ENCODE measurements at places on chromosomes 2 and 18.
A peak's percentile ranks its signal among the peaks of the same experiment; 100 is the strongest.

DNA sequence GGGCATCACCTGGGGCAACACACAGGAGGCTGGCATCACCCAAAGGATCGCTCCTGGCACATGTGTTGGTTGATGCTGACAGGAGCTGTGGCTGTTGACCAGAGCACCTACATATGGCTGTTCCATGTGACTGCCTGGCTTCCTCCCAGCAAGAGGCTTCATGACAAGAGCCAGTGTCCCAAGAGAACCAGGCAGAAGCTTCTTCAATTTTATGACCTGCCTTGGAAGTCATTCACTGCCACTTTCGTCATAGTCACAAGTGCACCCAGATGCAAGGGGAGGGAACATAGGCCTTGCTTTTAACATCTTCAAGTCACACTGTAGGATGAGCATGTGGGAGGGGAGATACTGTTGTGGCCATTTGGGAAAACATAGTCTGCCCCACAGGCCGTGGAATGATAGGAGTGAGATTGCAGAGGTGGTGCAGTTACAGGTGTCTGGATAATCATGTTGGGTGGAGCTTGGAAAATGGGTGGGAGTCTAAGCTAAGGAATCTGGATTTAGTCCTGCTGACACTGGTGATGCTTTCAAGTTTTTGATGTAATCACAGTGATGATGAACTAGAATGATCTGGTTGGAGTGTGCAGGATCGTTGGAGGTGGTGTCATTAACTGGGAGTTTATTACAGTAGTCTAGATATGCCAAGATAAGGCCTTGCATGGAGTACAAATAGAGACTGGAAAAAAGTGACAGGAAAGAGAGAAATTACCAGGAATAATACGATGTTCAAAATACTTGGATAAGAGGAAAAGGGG lies 107.0 kb downstream of the RAPGEF4 start:
- DNase-seq = no peak

DNA sequence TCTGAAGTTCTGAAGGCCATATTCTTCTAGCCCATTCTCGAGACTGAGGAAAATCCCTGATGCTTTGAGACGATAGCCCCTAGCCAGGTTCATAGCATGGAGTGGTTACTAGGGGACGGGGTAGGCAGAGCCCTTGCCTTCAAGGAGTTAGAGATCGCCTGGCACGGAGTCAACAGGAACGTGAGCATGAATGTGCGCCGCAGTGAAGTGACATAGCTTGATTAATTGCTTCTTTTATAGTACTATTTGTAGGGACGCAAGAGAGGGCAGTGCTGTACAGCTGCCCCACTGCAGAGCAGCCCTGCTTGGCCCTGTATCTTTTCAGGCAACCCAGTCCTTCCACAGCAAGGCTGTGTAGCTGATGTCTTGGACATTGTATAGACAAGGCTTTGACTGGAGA lies 26.2 kb downstream of the HRH4 start:
- no peak for DNase-seq

- no peak for DNase-seq
Measured at GRCh38 chr2:126843081-126843480, 55.6 kb upstream of the TEX51 start.

DNA sequence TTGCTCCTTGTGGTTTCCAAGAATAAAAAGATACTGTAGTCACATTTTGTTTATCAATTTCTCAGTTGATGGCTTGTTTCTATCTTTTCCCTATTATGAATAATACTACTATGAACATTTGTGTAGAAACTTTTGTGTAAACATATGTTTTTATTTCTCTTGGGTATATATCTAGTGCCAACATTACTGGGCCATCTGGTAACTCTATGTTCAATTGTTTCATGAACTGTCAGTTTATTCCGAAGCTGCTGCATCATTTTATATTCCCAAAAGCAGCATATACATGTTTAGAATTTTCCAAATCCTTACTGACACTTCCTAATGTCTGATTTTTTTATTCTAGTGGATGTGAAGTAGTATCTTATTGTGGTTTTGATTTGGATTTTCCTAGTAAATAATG lies 737.6 kb upstream of the TMEFF2 start:
- no peak for DNase-seq

DNA sequence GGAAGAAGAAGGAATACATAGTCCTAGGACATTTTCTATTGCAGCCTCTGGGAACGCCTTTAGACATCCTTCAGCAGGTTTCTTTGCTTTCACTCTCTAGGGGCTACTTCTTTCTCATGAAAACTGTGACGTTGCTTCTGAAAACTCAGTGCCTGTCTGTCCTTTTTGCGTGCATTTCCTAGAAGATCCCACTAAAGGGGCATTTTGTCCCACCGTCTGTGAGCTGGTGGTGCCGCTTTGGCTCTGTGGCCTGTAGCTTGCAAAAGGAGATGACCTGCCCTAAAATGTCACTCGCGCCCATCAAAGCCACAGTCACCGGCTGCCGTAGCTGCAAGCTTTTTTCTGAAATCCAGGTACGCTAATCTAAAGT lies 579 bp downstream of the STAT4 start:
- no peak for DNase-seq

- peak; percentile 78 for DNase-seq
Measured at GRCh38 chr2:48471048-48471474, 58.9 kb upstream of the STON1 start.

GRCh38 chr2:129276978-129277584 lies 702.4 kb upstream of the RAB6C start:
- DNase-seq = no peak

GRCh38 chr2:163348857-163349380 lies 386.9 kb downstream of the FIGN start:
- DNase-seq = peak; percentile 90

- peak; percentile 59 for DNase-seq
Measured at GRCh38 chr2:73050121-73050545, 21.4 kb downstream of the SFXN5 start.

GRCh38 chr2:157898591-157898996 lies 22.5 kb upstream of the ACVR1 start:
- DNase-seq = peak; percentile 80

- DNase-seq = no peak
Measured at GRCh38 chr2:201248288-201248844, 12.0 kb upstream of the CASP8 start.

GRCh38 chr2:63814114-63814513 lies 27.6 kb upstream of the UGP2 start:
- DNase-seq = peak; percentile 67

GRCh38 chr2:140718999-140719398 lies 1411.8 kb downstream of the LRP1B start:
- no peak for DNase-seq

DNA sequence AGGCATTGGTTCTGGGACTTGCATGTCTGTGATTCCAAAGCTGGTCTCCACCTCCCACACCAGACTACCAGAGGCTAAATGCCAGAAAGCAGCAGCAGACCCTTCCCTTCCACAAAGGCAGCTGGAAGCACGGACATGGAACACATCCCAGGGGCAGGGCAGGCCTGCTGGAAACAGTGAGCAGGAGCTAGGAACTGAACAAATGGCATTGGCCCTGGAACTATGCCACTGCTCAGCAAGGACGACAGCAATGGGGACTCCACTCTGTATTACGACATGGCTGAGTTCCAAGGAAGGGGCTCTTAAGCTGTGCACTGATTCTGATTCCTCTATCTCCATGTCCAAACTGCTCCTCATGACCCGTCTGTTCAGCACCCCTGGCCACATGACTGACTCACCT lies 77.8 kb upstream of the TFCP2L1 start:
- no peak for DNase-seq

GRCh38 chr18:51266773-51267172 lies 69.3 kb upstream of the MEX3C start:
- no peak for DNase-seq

DNA sequence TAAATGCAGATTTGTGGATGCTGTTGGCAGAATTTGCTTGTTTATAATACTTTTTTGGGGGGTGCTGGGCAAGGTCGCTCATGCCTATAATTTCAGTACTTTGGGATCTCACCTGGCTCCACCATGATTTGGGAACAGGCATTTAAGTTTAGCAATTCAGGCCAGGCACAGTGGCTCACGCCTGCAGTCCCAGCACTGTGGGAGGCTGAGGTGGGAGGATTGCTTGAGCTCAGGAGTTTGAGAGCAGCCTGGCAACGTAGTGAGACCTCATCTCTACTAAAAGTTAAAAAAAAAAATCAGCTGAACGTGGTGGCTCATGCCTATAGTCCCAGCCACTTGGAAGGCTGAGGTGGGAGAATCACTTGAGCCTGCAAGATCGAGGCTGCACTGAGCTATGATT lies 20.7 kb downstream of the TANC1 start:
- no peak for DNase-seq

GRCh38 chr2:72920318-72921087 lies 3.2 kb downstream of the EMX1 start:
- peak; percentile 38 for DNase-seq
